ENCODE measurements at places on chromosomes 16 and 17.

DNA sequence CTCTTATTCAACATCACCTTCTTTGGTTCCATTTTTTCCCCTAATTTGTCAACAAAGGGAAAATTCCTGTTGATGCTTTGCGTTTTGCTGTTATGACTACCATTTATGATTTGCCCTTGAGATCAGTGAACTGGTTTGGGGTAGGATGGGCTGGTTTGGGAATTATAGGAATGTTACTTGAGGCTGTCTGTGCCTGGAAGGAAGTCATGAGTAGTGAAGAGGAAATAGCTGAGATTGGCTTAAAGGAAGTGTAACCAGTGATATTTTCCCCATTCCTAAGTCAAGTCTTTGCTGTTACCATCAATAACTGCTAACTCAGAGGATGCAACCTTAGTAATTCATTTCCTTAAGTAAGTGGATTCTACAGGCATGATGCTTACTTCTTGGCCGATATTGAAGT lies 179.2 kb downstream of the MAP2K6 start:
- no peak for DNase-seq

- DNase-seq = peak; percentile 41
These were observed 3.1 kb upstream of the CIAO3 start for GRCh38 chr16:743794-744500.

- no peak for DNase-seq
These were observed 36.6 kb downstream of the KIAA0513 start for GRCh38 chr16:85064186-85064585.

DNA sequence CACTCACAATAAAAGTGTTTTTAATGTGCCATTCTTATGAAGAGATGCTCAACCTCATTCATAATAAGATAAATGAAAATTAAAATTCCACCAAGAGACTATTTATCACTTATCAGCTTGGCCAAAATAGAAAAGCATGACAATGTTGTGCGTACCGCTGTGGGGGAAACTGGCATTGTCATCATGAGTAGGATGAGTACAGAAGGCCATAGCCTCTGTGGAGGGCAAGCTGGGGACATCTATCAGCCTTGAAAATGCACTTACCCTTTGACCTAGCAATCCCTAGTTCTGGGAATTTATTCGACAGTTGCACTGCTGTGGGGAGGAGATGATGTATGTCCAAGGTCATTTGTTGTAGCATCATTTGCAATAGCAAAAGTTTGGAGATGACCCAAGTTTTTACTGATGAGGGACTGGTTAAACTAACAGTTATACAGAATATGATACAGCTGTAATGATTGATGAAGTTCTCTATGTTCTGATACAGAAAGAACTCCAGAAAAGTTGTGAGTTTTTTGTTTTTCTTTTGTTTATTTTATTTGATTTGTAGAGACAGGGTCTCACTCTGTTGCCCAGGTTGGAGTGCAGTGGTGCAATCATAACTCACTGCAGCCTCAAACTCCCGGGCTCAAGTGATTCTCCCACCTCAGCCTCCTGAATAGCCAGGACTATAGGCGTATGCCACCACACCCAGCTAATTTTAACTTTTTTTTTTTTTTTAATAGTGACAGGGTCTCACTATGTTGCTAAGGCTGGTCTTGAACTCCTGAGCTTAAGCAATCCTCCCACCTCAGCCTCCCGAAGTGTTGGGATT lies 13.7 kb upstream of the PRKCB start:
- DNase-seq = no peak

- no peak for DNase-seq
These were observed at the start of gene CBFA2T3 for GRCh38 chr16:88977018-88977811. Gene CBFA2T3, minus strand, starts transcription at chr16:88977207. Its CDS starts 400 bp downstream, at chr16:88976807.

GRCh38 chr16:4882633-4883285 lies 35.5 kb downstream of the UBN1 start:
- no peak for DNase-seq

GRCh38 chr16:11672206-11673090 lies 4.2 kb downstream of the SNN start:
- no peak for DNase-seq

- DNase-seq = peak; percentile 27
These were observed 9.5 kb downstream of the TBX21 start for GRCh38 chr17:47742319-47743181.

GRCh38 chr17:65527857-65528591 lies 33.4 kb downstream of the AXIN2 start:
- DNase-seq = no peak

GRCh38 chr17:7119314-7119713 lies 4.7 kb upstream of the ASGR2 start:
- no peak for DNase-seq

- DNase-seq = no peak
These were observed 75.4 kb upstream of the CHMP6 start for GRCh38 chr17:80916246-80916645.

DNA sequence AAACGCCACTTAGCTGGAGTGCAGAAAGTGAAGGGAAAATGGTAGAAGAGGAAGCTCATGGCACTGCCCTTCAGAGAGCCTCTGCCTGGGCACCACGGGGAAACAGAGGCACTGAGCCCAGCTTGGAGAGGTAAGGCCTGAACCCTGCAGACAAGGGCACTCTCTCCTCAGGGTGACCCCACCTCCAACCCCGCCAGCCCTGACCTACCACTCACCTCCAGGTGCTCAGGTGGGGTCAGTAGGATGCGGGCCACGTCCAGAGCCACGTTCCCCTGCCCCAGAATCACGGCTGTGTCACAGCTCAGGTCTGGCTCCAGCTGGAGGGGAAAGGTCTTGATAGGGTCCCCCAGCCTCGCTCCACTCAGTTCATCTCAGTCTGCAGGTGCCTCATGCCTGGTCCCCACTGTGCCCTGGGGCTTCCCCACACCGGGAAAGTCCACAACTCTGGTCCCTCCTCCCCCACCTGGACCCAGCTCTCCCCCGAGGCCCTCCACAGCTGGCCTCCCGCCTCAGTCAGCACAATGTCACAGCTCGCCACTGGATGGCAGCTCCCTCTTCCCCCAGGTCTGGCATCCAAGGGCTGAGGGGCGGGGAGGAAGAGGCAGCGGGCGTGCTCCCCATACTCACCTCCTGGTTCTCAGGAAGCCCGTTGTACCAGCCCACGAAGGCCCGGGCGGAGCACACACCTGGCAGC lies 6.0 kb upstream of the GRIN2C start:
- DNase-seq = no peak

DNA sequence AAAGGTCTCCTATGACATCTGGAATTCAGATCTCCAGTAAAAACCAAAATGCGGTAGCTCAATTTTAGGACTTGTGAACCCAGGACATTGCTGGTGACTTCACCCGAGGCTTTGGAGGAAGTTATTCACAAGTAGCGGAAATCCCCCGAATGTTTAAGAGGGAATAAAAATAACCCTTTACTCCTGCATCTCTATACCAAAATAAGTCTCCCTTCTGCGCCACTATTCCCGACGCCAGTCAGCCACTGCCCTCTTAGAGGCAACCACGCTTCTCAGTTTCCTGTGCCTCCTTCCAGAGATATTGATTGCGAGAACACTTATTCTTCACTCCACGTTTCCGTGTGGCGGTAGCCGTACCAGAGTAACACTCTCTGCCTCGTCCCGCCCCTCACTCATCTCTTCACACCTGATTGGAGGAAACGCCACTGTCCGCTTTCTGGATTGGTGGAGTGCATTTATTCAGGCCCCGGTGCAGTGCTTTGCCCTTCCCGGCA lies 27.4 kb downstream of the EMP2 start:
- peak; percentile 32 for DNase-seq

GRCh38 chr17:49980703-49981197 lies 11.8 kb downstream of the DLX4 start:
- DNase-seq = peak; percentile 63

DNA sequence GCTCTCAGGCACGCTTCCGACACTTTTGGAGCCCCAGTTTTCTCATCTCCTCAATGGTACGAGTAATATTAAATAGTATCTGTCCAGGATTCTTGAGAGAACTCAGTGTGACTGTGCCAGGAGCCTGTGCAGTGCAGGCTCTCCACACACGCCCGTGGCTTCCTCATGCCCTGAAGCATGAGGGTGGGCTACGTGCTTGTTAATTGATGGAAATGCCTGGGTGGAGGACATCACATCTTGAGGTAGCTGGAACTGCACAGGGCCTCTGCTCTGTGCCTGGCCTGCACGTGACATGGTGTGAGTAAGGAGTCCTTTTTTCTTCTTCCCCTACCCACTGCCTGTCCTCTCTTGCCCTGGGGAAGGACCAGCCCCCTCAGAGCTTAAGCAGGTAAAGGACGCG lies 43.1 kb upstream of the LHX1 start:
- no peak for DNase-seq

DNA sequence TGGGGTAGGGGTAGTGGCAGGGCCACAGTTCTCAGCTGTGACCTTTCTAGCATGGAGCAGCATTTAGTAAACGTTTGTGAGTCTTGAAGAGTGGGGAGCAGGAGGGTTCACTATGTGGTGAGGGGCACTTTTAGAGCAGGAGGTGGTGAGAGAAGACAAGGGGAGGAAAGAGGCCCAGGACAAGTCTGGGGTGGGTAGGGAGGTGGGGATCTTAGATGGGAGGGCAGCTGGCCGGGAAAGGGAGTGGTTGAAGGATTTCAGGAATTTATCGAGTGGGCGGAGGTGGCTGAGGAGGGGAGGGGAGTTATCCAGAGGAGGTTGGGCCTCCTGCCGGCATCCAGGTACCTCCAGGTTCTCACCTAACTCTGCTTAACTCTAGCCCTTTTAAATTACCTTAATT lies 1.9 kb downstream of the CLEC16A start:
- DNase-seq = peak; percentile 38

DNA sequence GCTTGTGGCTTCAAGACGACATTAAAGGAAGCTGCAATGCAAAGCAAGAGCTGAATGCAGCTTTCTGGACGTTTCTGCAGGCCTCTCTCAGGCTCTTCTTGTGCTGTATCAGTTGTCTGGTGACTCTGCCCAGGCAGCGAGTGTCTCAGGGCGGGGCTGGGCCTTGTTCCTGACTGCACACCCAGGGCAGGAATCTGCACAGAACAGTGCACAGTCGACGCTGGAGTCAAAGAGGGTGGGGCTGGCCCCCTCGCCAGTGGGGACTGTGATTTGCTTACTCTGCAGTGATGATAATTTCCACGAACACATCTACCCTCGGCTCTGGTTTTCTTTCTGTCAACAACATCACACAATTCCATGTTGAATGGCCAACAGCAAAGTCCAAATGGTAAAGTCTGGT lies 60.7 kb downstream of the IRF8 start:
- DNase-seq = no peak

GRCh38 chr17:82090549-82091263 lies 7.3 kb downstream of the FASN start:
- DNase-seq = no peak

- DNase-seq = no peak
These were observed 392 bp upstream of the HID1 start for GRCh38 chr17:74972973-74973328.

- DNase-seq = no peak
These were observed 7.9 kb downstream of the KLHDC4 start for GRCh38 chr16:87757841-87758426.

DNA sequence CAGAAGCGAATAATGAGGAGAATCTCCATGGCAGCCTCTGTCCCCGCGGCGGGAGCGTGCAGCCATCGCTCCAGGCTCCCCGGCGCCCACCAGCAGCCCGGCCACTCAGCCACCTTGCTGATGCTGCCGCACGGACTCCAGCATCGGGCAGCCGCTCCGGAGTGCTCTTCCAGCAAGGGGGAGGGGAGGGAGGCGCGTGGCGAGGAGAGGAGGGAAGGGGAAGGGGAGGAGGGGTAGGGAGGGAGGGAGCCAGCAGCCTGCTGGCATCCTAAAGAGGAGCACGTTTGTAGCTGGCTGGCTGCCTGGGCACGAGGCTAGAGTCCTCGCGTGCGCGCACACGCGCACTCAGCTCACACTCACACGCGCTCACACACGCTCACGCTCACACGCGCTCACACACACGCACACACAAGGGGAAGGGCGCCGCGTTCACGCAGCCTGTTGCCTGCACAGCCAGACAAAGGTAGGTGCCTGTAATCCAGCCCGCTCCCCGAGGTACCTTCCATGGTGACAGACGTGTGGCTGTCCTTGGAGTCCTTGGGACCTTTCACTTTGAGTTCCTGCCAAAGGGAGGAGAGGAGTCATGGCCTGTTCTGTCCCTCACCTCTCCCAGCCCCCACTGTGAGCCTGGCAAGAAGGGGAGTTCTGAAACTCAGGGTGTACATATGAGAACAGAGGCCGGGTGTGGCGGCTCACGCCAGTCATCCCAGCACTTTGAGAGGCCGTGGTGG lies 82.1 kb downstream of the TIMM22 start:
- no peak for DNase-seq

- DNase-seq = no peak
These were observed 643.7 kb downstream of the MAF start for GRCh38 chr16:78956859-78957258.

DNA sequence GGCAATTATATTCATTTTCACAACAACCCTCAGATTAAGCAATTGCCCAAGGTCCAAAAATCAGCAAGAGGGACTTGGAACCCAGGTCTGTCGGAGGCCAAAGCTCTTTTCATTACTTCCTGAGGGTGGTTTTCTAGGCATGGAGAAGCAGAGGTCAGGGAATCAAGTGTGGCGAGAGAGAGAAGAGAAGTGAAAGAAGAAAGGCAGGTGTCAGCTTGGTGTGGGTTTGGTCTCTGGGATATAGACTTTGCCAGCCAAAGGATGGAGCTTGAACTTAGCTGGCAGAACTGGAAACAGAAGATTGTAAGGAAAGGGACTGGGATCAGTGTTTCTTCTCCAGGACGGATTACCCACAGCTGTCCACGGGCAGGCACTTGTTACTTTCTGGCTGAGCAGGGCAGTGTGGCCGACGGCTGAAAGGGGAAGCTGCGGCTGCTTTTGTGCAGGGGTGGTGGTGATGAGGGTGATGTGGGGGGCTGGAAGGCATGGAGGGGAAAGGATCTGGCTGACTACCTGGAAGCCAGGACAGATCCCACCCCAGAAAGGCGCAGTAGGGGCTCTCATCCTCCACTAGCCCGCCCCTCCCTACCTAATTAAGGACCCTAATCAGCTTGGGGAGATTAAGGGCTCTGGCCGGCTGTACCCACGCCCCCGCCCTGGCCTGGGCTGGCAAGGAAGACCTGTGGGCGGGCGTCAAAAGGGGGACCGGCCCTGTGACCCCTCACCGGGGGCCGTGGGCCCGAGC lies at the start of gene GUCY2D:
TSS of gene GUCY2D (plus strand) at position 640 of the 745 bp plus-strand sequence. CDS start 433 bp downstream, outside the sequence.
- no peak for DNase-seq

DNA sequence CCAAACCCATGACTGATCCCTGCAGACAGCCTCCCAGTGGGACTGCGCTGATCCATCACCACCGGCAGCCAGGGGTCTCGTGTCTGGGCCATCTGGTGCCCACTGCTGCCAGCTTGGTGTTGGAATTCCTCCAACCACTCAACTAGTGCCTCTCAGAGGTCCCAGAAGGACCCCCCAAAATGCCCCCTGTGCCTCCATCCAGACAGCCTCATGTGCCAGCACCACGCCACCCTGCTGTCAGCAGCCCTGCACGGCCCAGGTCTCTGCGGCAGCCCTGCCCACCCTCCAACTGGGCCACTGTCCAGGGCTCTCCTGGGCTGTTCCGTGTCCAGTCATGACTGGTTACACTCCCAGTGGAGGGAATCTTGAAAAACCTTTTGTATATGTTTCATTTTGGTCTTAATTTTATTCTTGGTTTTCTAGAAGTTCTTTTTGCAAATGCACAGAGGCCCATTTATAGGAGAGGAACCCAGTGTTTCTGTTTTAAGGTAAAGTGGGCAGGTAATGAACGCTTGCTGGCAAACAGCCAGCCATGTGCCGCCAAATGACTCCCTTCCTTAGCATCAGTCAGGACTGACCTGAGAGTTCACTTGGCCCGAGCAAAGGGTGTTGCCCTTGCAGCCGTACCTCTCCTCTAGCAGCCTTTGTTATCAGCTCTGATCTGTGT lies 34.6 kb downstream of the GRIN2C start:
- DNase-seq = no peak

- no peak for DNase-seq
These were observed 52.3 kb downstream of the TOX3 start for GRCh38 chr16:52494621-52495020.

- DNase-seq = no peak
These were observed 7.3 kb downstream of the TNRC6A start for GRCh38 chr16:24736758-24737157.
